ENCODE measurements at places on chromosomes 13 and 19.

DNA sequence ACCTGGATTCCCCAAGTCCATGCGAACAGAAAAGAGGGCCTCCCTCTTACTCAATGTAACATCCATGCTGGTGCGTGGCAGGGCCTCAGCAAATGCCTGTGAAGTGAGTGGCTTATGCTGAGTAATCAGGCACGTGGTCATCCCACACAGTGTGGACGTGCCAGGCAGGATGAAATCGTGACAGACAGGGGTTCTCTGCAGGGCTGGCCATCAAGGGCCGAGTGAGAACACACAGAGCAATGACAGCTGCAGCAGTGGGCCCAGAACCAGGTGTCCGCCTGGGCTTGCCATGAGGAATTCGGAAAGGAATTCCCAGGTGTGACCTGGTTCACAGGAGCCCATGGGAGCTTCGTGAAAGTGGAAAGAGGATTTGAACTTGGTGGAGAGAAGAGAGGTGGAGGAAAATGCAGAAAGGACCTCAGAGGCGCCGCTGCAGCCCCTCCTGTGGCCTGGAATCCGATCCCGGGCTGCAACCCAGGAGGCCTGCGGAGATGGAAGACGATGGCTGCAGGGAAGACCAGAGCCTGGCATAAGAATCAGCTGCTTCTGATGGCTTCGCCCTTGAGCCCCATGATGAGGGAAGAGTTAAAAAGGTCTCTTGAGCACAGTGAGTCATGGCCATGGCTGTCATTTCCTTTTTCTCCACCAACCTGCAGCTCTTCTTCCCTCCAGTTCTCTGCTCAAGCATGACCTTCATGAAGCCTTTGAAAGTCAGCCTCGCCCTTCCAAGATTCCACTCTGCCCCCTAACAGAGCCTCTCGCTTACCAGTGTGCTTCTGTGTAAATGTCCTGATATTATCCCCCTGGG, 34.6 kb upstream of the SOX1 start:
- DNase-seq, result no peak

GRCh38 chr19:10766671-10767201, 48.9 kb downstream of the DNM2 start:
- DNase-seq, result peak; percentile 33

DNA sequence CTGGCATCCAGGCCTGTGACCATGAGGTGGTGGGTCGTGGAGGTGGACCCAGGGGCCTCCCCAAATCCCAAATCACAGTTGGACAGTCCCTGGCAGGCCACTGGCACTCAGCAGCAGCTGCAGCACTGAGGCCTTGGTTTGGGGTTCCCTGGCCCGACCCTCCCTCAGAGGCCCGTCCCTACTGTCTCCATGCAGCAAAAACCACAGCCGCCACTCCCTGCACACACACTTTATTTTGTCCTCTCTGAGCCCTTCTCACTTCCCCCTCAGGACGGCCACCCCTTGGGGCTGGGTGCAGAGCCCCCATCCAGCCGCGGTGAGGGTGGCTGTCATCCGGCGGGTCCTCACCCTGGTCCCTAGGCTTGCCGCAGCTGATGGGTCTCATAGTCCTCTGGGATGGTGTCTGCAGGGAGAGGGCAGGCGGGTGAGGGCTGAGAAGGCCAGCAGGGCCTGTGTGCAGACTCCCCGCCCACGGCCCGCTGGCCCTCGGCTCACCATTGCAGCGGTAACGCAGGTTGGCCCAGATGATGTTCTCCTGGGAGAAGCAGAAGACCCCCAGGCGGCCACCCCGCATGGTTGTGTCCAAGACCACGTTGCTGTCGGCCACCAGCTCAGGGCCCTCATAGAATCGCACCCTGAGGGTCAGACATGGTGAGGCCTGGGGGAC, 8.4 kb downstream of the COMP start:
- no peak for DNase-seq

GRCh38 chr19:29793116-29793727, 18.6 kb upstream of the CCNE1 start:
- DNase-seq, result no peak

DNA sequence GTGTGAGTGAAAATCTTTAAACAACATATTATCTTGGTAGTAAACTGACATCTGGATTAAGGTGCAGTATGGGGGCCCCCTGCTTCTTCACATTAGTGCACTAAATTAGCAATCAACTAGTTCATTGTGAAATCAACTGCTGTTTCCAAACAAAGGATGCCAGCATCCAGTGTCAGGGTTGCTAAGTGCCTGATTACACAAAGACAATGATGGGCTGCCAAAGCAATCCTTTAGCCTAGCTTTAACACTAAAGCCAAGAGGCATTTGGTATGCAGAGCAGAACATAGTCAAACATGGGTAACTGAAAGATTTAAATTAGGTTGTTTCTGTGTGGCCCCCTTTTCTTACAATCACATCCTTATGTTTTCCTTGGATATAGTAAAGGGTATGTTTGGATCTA, 543.1 kb upstream of the SLITRK5 start:
- no peak for DNase-seq

DNA sequence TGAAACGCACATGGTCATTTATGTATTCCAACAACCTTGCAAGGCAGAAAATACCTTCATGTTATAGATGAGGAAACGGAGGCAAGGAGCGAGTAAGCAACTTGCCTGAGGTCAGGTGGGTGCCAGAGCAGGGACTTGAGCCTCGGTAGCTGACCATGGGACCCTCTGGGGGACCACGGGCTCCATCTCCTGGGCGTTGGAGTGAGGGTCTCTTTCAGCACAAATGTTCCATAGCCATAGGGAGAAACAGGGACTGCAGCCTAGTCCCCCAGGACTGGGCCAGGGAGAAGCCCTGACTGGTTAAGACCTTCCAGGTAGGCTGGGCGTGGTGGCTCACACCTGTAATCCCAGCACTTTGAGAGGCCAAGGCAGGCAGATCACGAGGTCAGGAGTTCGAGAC, 38.4 kb upstream of the ADGRE5 start:
- DNase-seq, result no peak

DNA sequence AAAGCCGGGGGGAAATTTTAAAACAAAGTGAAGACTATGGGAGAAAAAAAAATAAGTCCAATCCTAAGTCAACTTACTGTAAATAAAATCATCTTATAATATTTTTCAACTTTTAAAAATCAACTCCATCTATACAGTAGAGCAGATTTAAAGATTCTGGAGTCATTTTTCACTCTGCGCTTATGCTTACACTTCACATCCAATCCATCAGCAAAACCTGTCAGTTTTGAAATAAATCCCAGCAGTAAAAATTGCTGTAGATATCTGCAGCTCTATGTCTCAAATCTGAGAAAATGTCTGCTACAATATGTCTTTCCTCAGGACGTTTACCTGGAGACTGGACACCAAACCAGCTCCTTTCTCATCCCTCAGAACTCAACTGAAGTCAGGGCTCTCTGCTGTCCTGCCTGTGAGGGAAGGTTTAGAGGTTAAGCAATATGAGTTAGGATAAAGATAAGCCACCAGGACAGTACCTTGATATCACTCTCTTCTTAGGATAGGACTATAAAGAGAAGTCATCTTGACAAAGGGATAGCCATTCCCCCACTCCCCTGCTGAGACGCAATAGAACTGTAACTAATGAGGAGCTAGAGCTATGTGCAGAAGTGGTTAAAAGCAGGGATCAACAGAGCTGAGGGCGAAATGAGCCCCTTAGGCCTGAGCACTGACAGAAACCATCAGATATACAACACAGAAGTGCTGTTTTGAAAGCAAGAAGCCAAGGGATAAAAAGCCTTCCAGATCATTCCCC, 254.7 kb upstream of the KLHL1 start:
- DNase-seq, result no peak

GRCh38 chr13:39494006-39494405, 109.0 kb downstream of the LHFPL6 start:
- DNase-seq, result no peak

DNA sequence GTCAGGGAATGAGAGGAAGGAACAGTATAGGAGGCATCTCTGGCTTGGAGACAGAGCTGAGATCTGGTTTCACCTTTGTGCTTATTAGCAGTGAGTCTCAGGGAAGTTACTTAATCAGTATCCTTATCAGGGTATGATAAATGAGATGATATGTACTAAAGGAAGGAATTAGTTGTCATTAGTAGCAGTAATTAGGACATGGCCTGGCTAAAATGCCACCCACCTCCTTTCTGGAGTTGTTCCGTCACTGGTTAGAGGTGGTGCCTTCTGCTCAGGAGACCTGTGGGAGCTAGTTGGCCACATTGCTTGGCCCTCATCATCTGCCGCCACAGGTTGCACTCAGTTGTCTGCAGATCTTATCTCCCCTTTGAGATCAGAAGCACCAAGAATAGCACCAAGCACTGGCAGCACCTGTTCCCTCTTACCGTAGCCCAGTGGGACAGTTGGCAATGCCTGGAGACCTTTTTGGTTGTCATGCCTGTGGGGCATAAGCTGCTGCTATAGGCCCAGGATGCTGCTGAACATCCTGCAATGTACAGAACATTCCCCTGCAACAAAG, 4.7 kb downstream of the GPATCH1 start:
- no peak for DNase-seq

DNA sequence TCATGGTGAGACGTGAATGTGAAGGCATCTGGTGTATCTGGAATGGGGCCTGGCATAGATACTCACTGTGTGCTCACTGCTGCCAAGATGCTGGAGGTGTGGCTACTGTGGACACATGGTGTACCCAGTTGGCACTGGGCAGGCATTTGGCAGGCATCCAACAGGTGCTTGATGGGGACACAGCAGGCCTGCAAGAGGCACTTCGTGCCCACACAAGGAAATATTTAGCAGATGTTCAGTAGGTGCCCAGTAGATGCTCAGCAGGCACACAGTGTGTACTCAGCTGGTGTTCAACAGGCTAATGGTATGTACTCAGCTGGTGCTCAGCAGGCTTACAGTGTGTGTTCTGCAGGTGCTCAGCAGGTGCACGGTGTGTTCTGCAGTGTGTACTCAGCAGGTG, 14.2 kb downstream of the CRTC1 start:
- DNase-seq, result no peak

DNA sequence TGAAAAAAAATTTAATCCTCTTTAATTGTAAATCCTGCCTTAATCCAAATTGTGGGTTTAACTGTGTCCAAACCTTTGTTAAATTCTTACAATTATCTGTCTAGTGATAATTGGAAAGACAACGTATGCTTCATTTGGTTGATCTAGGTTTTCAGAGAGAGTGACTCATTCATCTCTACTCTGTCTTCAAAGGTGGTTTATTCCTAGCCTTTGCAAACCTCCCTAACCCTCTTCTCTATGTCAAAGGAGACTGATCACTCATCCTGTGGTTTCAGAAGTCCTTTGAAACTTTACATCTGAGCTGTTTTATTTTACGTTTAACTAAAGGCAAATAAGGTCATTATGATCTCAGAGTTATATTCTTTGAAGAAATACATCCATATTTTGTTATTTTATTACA, 8.8 kb upstream of the OXGR1 start:
- DNase-seq, result no peak

DNA sequence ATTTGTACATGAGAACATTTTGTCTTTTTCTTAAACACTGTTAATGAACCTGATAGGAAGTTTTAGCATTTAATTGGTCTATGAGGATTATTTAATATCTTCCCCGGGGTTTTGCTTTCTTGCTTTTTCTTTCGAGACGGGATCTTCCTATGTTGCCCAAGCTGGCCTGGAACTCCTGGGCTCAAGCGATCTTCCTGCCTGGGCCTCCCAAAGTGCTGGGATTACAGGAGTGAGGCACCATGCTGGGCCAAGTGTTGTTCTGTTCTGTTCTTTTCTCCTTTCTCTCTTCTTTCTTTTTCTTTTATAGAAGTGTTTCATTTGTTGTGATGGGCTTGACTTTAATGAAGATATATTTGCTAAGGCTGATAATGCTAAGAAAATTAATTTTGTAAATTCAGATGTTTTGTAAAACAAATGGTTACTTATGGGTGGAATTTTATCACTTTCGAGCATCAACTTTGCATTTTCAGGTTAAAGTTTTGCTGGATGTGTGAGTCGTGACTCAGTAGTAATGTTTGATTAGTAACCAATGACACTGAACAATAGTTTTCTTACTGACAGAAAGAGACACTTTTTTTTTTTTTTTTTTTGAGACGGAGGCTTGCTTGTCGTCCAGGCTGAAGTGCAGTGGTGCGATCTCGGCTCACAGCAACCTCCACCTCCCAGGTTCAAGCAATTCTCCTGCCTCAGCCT, 2.2 kb downstream of the PAN3 start:
- no peak for DNase-seq

DNA sequence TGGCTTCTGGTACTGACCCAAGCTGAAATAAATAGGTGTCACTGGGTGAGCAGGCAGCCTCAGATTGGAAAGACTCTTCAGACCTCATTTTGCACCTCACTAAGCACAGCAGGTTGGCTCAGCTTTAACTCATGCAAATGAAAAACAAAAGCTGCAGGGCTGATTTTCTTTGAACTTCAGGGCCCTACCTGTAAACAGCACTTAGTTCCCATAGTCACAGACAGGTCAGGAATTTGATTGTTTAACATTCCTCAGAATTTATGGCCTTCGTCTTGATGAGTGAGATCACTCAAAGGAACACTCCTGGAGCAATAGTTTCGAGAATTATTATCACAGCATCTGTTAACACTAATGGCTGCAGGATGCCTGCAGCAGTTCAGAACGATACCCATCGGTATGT, 718.5 kb downstream of the EFNB2 start:
- no peak for DNase-seq

DNA sequence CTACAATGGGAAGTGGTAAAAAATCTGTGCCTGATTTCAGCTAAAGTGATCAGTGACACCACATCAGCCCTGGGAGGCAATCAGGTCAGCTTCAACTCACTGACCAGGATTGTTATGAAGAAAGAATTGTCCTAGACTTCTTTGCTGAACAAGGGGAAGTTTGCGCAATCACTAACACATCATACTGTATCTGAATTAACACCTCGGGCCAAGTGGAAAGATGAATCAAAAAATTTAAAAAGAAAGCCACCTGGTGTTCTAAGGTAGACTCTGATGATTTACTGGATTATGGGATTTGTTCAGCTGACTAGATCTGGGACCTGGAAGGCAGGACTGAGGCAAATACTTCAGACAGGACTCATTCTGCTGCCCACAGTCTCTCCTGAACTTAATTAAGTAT, 161.8 kb downstream of the DIAPH3 start:
- no peak for DNase-seq

- DNase-seq, result no peak
Observed at GRCh38 chr13:113373811-113374485, 10.0 kb upstream of the GRTP1 start.

GRCh38 chr19:279231-279630, 12.0 kb downstream of the PLPP2 start:
- DNase-seq, result no peak

GRCh38 chr13:97339988-97340749, 93.8 kb upstream of the RAP2A start:
- DNase-seq, result no peak

Data from H54 (cell line).